Common myeloid progenitor, CD34-positive (primary cell): ENCODE measurements at places on chromosomes 5 and 9.

DNA sequence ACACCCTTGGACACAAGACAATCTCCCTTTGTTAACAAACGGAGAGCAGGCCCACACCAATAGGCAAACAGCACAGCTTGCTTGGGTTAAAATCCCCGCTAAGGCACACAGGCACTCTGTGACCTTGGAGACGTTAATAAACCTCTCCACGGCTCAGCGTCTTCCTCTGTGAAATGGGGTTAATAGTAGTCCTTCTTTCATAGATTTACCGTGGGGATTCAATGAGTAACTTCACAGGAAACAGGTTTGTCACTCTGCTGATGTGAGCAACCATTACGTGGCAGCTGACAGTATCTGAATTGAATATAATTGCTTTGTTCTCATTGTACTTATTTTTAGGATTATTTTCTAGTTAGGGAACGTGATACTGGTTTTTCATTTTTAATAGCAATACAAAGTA lies 65.2 kb upstream of the ADRA1B start:
- DNase-seq: no peak

DNA sequence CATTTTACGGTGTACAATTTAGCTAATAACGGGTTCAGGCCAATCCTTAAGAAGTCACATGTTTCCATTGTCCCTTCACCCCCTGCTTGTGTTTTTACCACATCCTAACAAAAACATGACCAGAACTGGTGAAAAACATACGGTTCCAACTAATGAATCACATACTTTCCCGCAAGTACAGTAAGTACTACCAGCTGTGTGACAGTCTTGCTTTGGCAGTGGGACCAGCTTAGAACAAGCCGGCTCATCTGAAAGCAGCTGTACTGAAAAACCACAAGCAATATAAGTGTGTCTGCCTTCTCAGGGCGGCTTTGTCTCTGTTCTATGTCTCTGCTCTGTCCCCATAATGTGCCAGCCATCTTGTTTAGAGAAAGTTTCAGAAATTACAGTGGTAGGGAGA lies 242.5 kb downstream of the BNC2 start:
- DNase-seq: no peak

GRCh38 chr9:113393281-113393680 lies 7.8 kb downstream of the ALAD start:
- no peak for DNase-seq

DNA sequence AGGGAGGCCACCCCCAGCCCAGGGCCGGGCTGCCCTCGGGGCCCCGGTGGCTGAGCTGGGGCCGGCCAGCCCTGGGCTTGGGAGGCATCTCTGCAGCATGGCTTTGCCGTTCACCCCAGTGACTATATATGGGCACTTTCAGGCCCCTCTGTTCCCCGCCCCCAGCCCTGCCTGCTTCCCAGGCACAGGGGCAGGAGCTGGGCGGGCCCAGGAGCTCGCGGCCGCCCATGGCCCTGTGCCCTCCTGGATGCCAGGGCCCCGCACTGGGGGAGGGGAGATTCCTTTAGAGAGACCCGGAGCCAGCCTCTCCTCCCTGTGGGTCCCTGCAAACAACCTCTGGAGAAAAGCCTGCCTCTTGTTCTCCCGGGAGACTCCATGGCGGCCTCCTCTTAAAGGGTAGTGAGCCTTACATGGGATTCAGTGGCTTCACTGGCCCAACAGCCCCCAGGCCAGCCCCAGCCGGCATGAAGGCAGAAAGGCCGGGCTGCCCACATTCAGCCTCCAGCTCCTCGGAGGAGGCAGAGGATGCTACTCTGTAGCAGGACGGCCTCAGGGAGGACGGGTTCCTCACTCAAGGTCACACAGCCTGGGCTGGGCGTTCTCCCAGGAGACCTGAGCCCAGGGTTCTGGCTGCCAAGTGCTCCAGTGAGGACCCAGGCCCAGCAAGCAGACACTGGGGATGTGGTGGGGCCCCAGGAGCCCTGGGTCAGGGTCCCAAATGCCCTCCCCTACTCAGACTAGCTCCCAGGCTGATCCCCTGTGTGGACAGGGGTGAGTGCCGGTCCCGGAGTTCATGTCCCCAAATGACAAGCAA lies 4.1 kb downstream of the NACC2 start:
- DNase-seq: no peak

DNA sequence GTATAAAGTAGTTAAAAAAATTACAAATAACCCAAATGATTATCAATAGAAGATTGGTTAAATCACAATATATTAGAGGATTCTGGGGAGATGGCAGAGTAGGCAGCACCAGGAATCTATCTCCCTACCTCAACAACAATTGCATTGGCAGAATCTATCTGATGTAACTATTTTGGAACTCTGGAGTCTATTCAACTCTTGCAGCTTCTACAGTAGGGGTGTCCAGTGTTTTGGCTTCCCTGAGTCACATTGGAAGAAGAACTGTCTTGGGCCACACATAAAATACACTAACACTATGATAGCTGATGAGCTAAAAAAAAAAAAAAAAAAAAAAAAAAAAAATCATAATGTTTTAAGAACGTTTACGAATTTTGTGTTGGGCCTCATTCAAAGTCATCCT lies 29.2 kb upstream of the ECM2 start:
- peak; percentile 11 for DNase-seq

GRCh38 chr5:150081541-150082283 lies 4.6 kb downstream of the CSF1R start:
- DNase-seq: peak; percentile 87

DNA sequence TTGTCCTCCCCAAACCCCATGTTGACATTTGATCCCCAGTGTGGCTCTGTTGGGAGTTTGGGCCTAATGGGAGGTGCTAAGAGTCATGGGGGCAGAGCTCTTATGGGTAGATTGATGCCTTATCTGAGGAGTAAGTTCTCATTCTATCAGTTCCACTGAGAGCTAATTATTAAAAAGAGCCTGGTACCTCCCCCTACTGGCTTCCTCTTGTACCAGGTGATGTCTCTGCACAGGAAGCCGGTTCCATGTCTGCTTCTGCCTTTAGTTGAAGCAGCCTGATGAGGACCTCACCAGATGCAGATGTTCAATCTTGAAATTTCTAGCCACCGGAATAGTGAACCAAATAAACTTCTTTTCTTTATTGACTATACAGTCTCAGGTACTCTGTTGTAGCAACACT lies 10.8 kb downstream of the GABRB2 start:
- no peak for DNase-seq

DNA sequence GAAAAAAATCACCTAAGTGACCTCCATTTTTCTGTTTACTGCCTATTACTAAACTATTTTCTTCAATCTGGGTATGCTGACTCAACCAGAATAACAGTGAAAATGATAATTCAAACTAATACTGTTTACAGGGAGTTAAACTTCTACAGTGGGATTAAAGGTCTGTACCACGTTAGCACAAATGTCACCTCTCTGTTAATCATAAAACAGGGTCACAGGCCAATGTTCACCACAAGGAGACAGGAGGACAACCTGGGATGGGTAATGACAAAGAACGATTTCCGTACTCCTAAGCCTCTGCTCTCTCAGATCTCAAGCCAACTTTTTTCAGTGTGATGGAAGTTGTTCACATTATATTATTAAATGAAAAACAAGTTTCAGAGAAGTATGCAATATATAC lies 2.3 kb downstream of the ALDOB start:
- no peak for DNase-seq

DNA sequence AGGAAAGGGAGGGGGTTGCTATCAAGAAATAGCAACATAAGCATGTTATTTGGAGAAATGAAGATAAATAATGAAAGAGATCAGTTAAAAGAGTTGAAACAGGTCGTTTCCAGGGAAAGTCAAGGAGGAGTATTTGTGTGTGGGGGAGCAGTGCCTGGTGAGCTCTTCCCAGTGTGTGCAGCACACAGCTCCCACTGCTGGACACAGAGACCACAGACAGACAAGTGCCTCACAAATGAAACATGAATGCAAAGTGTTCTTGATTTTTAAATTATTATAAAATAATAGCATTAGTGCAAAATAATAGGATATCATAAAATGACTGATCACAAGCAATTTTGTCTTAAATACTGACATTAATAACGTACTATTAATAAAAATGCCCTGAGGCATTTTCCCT lies 40.8 kb downstream of the LIFR start:
- DNase-seq: no peak

GRCh38 chr5:175444060-175444904 lies at the start of gene DRD1:
Gene DRD1, minus strand, starts transcription at chr5:175444182. Its CDS starts 1,083 bp downstream, at chr5:175443099.
- DNase-seq: peak; percentile 60

DNA sequence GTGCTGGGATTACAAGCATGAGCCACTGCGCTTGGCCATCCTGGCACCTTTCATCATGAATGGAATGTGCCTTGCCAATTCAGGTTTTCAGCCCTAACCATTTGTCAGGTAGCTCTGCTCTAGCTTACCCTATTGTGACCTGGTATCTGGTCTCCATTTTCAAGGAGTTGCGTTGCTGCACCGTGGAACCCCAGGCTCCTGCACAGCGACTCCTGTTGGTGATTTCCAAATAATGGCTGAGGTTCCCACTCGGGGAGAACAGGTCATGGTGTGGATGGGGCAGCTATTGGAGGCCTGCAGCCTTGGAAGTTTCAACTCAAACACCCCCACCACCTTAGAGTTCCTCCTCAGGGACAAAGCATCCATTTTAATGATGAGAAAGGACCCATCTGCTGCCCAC lies 18.7 kb upstream of the CTSV start:
- no peak for DNase-seq

- DNase-seq: no peak
Observed at GRCh38 chr5:136018814-136019783, 9.7 kb upstream of the TGFBI start.

- DNase-seq: peak; percentile 44
Observed at GRCh38 chr9:81522716-81523551, 166.4 kb downstream of the TLE1 start.

DNA sequence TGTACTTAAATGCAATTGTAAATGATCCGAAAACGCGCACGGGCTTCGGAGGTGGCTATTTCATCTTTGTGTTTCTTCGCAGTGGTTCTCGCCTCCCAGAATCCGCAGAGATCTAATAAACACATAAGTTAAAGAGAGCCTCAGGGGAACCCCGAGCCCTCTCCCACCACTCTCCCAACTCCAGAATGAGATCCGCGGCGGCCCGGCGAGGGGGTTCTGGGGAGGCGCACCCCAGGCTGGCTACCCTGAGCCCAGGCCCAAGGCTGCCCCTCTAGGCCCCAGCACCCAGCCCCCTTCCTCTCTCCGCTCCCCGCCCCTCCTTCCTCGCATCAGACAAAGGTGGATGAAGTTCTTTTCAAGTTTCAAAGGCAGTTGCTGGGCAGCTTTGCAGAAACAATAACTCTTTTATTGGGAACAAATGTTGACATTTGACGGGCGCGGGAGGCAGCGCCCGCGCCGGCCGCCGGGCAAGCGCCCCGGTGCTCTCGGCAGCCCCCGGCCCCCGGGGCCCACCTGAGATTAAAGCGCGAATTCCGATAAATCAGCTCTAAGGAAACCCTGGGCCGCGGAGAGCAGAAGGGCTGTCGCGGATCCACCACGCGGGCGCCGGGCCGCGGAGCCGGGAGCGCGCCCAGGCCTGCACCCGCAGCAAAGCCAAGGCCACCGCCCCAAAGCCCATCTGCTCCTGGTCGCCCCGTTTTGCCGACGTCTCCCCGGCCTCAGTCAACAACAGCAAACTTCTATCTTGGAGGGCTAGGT lies 8.4 kb downstream of the IRX2 start:
- no peak for DNase-seq

DNA sequence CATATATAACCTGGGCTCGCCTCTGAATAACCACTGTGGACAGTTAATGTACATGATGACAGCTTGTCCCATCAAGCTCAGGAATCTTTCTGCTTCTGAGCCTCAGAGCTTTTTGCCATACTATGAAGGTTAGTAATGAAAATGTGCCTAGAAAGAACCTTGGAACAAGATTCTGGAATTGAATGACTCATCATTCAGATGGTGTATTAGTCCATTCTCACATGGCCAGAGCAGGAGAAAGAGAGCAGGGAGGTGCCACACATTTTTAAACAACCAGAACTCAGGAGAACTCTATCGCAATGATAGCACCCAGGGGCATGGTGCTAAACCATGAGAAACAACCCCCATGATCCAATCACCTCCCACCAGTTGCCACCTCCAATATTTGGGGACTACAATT lies 542.1 kb downstream of the PRR16 start:
- DNase-seq: no peak

DNA sequence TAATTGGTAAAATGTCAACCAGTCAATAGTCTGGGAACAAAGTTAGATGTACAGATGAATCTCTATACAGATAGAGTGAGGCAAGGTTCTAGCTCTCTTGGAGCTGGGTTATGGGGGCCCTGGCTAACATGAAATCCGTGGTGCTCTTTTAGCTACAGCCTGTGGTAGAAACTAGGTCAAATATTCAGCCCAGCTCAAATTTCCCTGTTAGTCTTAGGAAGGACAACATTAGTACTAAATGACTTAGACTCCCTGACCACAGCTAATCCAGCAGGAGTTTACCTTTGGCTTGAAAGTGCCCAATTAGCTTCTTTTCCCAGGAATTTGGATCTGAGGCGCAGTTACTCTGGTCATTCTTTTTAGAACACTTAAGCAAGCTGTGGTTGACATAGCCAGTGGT lies 170.5 kb downstream of the DMRTA1 start:
- DNase-seq: no peak

DNA sequence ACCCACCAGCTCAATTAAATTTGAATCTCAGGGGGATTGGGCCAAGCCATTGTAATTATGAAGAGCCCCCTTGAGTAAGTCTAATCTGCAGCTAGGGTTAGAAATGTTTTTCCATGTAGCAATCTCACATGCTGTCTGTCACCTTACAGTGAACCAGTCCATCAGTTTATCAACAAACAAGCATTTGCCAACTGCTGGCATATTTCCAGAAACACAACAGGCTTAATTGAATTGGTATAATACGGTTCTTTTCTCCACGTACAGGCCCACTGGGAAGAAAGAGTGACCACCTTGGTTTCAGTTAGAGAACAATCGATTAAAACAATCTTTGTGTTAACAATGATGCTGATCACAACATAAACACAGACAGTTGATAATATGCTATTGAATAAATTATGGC lies 67.4 kb downstream of the NSUN2 start:
- DNase-seq: no peak

GRCh38 chr9:82961504-82962125 lies 101.3 kb downstream of the RASEF start:
- DNase-seq: peak; percentile 75

- DNase-seq: no peak
Observed at GRCh38 chr9:85443190-85443598, 298.6 kb downstream of the AGTPBP1 start.

GRCh38 chr5:23223846-23224245 lies 283.6 kb upstream of the PRDM9 start:
- DNase-seq: no peak

GRCh38 chr9:18857334-18857733 lies 175.7 kb downstream of the SAXO1 start:
- no peak for DNase-seq

GRCh38 chr9:103627731-103628130 lies 466.4 kb upstream of the SMC2 start:
- no peak for DNase-seq

DNA sequence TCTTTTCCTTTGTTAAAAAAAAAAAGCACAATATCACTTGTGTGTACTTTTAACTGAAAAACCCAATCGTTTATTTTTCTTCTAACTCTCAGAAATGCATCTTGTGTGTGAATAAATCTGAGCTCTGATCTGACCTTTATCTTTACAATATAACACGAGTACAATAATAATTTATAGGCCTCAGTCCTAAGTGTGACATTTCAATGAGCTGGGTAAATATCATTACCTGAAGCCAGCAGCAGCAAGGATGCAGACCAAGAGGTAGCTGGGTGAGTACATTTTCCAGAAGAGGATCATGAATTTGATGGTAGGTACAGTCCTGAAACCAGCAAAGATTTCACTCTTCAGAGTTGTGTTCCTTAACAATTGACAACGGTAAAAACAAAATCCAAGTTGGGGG lies 264.0 kb upstream of the KIF2A start:
- DNase-seq: no peak
